ENCODE measurements at places on chromosomes 1 and 21. TPM values are rescaled to one million over a fixed set of nuclear protein-coding genes. Genes with fewer than 3 reads are reported as not detected.

Gene DPYD
- total RNA-seq: 39.2 TPM

Gene ARL8A
- 87.7 TPM for total RNA-seq

DNA sequence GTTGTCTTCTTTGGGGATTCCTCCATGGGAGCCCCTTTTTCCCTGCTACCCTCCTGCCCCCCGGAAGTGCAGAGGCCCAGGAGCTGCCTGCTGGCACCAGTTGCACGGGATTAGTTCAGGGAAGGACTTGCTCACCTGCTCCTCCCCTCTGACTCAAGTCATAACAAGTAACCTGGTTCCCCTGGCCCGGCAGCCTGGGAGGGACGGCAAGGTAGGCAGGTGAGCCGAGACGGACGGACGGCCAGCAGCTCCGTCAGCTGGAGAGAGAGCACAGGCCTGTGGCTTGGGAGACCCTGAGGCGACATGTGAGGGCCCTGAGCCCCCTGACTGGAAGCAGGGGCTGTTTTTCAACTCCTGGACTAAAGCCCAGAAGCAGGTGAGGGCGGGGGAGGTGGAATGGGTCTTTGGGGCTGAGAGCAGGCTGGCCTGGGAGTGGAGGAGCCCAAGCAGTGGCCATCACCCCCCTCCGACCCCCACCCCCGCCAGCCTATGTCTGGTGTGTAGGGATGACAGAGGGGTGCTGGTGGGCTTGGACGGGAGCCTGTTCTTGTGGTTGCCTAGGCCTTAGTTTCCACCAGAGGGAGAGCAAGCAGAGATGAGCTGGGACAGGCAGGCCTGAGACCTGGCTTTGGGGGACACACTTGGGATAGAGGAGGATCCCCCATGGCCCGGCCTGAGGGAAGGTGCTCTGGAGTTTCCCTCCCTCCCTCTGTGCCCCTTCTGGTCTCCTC lies at the start of gene INAVA:
INAVA (plus strand) TSS at position 189 of the 731 bp plus-strand sequence. CDS start 3,501 bp downstream, outside the sequence.
- H3K36me3 ChIP-seq: no peaks in the 10 kb centered on the region
- DNase-seq: peak; percentile 33
- H3K27ac ChIP-seq: no peak within 1 kb of the TSS
- no peaks in the 10 kb centered on the region for H3K27me3 ChIP-seq
- H3K4me3 ChIP-seq: no peak within 1 kb of the TSS
- no peaks in the 10 kb centered on the region for H3K4me1 ChIP-seq

Gene LRRC53
- total RNA-seq: not detected

Measured in aorta (tissue), 5 donors.